ENCODE measurements at places on chromosomes 1 and 21.
A peak's percentile ranks its signal among the peaks of the same experiment; 100 is the strongest.

DNA sequence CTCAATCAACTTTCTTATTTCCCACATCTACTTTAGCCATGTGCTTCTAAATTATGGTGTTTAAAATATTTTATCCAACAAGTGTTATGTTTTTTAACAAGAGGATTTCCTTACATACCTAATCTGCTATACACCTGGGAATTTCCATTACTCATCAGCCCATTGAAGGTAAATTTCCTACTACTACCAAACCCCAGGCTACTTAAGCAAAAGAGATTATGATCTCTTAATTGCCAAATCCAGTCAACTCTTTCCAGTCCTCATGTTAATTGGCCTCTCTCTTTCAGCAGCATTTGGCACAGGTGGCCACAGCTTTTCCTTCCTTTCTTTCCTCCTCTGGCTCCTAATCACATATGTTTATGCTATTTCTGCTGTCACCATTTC is 5.1 kb upstream of the C1orf162 start:
- DNase-seq: no peak

- DNase-seq: peak; percentile 24
Measured at GRCh38 chr1:109719337-109719837, 7.3 kb downstream of the GSTM5 start.

DNA sequence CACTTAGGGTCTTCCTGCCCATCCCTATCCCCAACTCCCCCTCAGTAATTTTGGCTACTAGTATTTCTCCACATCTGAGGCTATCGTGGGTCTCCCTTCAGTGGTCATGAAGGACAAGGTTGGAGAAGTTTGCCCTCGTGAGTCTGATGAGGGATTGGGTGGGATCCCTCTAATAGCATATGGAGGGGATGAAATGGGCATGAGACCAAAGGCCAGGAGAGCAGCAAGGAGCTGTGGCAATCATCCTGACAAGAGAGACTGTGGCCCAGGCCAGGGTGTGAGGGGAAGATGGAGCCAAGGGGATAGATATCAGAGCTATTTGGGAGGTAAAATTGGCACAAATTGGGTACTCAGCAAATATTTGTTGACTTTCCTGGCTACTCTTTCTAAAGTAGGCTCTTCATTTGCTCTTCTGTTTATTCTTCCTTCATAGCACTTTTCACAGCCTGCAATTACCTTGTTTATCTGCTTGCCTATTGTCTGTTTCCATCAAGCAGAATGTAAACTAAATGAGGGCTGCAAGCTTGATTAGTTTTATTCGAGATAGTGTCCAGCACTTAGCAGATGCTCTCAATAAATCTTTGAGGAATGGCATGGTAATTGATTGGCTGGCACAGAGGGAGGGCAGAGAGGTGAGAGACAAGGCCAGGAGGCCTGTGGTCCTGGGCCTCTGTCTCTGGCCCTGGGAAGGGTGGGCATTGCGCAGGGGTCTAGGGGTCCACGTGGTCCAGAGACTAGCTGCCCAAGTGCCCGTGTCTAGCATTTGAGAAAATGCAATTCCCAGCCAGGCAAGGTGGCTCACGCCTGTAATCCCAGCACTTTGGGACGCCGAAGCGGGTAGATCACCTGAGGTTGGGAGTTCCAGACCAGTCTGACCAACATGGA is 1.5 kb upstream of the PLK3 start:
- no peak for DNase-seq

- DNase-seq: no peak
Measured at GRCh38 chr21:22758478-22758877, 1760.3 kb downstream of the NCAM2 start.

DNA sequence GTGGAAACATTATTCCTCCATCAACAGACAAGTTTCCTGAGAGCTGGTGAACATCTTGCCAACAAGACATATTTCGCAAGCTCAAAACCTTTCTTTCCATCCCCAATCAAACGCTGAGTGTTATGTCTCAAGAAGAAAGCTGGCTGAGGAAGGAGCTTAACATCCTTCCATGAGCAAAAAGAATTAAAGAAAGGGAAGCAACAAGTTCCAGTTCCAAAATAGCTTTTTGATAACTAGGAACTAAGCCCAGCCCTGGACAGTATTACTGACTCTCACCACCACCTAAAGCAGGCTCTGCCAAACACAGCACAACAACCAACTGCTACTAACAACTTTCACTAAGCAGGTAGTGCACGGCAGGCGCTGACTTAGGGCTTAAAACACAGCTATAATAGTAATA is 50.2 kb downstream of the CAPZB start:
- DNase-seq: peak; percentile 82

GRCh38 chr1:13523780-13524477 is 10.1 kb upstream of the LRRC38 start:
- no peak for DNase-seq

DNA sequence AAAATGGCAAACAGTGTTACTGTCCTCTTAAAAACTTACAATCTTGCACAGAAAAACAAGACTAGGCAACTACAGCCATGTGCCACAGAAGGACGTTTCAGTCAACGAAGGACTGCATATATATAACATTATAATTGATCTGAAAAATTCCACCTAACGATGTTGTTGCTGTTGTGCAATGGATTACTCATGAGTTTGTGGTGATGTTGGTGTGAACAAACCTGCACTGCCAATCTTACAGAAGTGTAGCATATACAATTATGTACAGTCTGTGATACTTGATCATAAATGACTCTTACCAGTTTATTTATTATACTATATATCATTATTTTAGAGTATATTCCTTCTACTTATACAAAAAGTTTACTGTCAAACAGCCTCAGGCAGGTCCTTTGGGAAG is 6.8 kb upstream of the VAMP4 start:
- DNase-seq: no peak

DNA sequence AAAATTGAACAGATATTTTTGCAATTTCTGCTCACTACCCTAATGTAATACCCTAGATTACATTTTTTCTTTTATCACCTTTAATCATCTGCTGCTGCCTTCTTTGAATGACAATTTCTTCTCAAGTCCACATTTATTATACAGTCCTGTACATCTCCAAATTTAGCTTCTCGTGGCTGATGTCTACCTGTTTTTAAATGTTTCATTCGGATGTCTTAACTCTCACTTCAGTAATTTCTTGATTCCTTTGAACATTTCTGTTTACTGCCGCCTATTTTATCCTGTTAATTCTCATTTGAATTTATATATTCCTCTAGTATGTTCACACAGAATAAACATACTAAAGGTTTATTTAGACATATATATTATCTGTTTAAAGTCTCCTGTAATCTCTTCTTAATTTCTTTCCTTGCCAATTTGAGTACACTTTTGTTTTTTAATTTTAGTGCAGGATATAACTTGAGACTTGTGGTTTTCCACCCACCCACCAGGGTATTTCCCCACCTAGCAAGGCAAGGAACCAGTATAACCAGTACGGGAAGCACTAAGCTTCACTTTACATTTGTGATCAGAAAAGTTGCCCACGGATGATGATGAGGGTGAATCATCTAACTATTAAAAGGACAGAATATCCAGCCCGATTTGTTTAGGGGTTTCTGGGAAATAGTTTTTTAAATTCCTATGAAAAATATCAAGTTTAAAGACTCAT is 12.7 kb downstream of the INSL5 start:
- DNase-seq: no peak

DNA sequence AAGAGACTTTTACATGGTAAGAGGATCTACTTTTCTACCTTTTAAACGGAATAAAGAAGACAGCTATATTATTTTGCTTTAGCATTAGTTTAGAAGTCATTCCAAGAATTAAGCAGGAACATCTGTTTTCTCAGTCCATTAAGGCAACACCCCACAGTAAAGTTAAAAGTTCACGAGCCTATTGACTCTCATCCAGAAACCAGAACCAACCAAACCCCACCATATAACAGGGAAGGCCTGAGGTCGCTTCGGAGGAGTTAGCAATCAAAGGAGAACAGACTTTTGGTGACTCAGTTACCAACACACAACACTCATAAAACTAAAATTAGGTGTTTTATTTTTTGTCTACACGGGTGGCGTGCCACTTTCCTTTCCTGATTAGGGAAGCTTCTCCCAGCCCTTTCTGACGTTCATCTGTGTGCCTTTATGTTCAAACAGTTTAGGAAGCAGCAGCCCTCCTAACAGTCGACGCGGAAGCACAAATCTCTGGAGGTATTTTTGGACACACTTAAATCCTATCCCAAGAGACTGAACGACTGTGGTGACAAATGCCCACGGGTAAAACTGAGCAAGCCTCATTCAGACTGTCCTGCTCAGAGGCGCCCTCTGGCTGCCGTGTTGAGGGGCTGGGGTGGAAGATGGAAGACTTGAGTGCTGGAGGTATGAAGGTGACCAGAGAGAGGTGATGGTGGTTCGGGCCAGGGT is 8.6 kb upstream of the PLA2G2C start:
- DNase-seq: peak; percentile 6

DNA sequence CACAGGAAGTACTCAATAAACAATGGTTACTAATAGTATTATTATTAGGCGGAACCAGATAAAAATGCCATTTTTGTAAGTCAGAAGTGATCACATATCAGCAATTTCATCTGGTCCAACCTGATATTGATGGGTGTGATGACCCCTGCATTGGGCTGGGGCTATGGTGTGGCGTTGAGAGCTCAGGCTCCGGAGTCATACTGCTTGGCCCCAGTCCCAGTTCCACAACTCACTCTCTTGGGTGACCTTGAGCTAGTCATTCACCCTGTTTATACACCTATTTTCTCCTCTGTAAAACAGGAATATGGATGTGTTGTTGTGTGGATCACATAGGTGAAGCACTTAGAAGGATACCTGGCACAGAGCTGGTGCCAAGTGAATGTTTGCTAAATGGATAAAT is 229.4 kb upstream of the POU3F1 start:
- no peak for DNase-seq

DNA sequence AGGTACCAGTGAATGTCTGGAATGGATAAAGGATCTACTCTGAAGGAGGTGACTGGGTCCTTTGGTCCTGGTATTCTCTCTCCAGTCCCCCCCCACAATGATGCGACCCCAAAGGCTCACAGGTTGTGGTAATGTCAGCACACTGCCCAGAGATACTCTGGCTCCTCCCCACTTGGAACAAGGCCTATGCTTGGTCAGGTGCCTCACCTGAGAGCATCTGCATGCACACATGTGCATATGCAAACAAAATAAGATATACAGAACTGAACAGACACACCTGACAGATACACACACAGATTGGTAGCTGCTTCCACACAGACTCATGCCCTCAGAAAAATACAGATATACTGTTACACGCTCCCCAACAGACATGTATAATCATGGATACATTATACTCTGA is 33.5 kb downstream of the DMAP1 start:
- DNase-seq: no peak

- peak; percentile 90 for DNase-seq
Measured at GRCh38 chr21:21612466-21612865, 614.3 kb downstream of the NCAM2 start.

DNA sequence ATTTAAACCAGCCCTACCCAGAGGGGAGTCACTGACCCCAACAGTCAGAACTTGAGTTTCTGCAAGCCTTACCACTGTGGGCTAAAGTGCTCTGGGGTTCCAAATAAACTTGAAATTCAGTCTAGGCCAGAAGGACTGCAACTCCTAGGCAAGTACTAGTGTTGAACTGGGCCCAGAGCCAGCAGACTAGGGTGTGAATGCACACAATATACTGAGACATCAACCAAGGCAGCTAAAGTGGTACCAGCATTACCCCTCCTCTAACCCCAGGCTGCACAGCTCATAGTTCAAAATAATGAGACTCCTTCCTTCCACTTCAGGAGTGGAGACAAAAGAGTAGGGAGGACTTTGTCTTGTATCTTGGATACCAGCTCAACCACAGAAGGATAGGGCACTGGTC is 18.9 kb upstream of the IL20 start:
- DNase-seq: no peak

DNA sequence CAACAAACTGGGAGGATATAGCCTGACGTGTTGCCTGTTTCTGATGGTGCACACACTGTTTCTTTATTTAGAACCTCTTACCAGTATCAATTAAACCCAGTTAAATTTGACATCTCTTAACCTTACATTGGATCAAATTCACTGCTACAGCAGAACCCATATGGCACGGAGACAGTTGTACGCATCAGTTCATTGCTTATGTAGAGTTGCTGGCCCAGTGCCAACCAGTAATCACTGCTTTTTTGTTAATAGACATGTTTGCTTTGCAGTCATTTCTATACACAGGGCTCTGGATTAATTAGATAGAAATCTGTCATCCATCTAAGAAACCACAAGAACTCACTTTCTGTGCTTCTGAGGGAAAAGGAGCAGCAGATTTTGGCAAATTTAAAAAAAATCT is 154.0 kb downstream of the RWDD3 start:
- no peak for DNase-seq

DNA sequence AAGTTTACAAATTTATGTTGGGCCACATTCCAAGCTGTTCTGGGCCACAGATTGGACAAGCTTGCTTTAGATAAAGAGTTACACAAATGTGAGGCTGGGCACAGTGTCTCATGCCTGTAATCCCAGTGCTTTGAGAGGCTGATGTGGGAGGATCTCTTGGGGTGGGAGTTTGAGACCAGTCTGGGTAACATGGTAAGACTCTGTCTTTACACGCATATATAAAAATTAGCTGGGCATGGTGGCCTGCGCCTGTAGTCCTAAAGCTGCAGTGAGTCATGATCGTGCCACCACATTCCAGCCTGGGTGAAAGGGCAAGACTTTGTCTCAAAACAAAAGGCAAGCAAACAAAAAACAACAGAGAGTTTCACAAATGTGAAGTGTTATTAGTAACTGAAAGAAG is 5.9 kb upstream of the VCAM1 start:
- no peak for DNase-seq

DNA sequence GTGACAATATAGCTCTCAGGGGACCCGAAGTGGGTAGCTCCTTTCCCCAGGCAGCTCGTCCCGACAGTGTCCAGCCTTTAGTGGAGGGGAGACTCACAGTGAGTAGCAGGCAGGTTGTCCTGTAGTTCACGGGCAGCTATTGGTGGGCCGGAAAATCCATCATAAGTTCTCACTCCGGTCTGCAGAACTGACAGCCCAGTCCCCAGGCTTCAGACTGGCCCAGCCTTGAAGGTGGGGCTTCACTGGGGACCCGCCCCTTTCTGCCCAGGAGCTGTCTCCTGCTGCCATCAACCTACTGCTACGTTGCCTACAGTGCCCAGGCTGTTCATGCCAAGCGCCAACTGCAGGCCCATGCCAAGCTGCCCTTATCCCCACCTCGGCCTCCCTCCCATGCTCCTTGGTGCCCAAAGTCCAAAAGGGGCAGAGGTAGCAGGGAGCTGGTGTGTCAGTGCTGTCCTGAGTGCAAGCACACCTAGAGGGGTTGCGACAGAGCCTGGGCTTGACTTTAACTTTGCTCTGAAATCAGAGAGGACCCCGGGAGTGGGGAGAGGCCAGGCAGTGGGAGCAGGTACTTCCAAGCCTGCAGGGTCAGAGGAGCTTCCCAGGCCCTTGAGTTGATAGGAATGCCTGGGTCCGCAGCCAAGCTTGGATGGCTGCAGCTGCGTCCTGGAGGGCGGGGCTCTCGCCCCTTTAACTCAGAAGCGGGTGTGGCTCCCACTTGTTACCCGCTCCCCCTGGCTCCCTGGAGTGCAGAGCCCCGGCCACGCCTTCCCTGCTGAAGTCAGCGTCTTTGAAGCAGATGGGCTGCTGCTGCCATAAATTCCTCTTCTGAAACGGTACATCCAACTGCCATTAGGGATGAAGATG is 1144.3 kb upstream of the NCAM2 start:
- no peak for DNase-seq

- no peak for DNase-seq
Measured at GRCh38 chr1:203644661-203645510, 18.3 kb downstream of the ATP2B4 start.

- no peak for DNase-seq
Measured at GRCh38 chr1:239682960-239683359, 296.6 kb downstream of the CHRM3 start.

All from fibroblast of the conjunctiva (primary cell).